Natural killer cell (primary cell): ENCODE measurements at places on chromosomes 3 and 15. TPM values are rescaled to one million over a fixed set of nuclear protein-coding genes. Genes with fewer than 3 reads are reported as not detected.

GRAMD1C gene
- total RNA-seq: 3.9 TPM

ARGFX gene
- not detected for total RNA-seq

HGD gene
- 0.80 TPM for total RNA-seq

- H3K27ac ChIP-seq: no peak overlapping the region
- H3K36me3 ChIP-seq: peaks cover 9% of the 10 kb centered on the region
- no peaks in the 10 kb centered on the region for H3K27me3 ChIP-seq
- peaks cover 45% of the 10 kb centered on the region for H3K4me1 ChIP-seq
- H3K4me3 ChIP-seq: no peak overlapping the region
- DNase-seq: no peak
These were observed 27.9 kb downstream of the SEMA7A start for GRCh38 chr15:74405823-74406222.

GRCh38 chr3:8658306-8659212, 14.0 kb upstream of the SSUH2 start:
- no peaks in the 10 kb centered on the region for H3K36me3 ChIP-seq
- H3K4me3 ChIP-seq: no peak overlapping the region
- no peak for DNase-seq
- no peak overlapping the region for H3K27ac ChIP-seq
- peaks cover 4% of the 10 kb centered on the region for H3K4me1 ChIP-seq
- no peaks in the 10 kb centered on the region for H3K27me3 ChIP-seq

GRCh38 chr15:69081310-69082004, 67.0 kb downstream of the NOX5 start:
- DNase-seq: no peak
- H3K4me3 ChIP-seq: no peak overlapping the region
- no peaks in the 10 kb centered on the region for H3K4me1 ChIP-seq
- no peaks in the 10 kb centered on the region for H3K36me3 ChIP-seq
- no peak overlapping the region for H3K27ac ChIP-seq

GRCh38 chr3:99777708-99778107, 40.0 kb upstream of the CMSS1 start:
- no peak for DNase-seq
- H3K36me3 ChIP-seq: no peaks in the 10 kb centered on the region
- H3K4me3 ChIP-seq: no peak overlapping the region

- H3K27ac ChIP-seq: peak overlapping the region; percentile 93
- no peaks in the 10 kb centered on the region for H3K27me3 ChIP-seq
- DNase-seq: peak; percentile 94
- H3K4me3 ChIP-seq: no peak overlapping the region
These were observed 139.3 kb downstream of the FOXP1 start for GRCh38 chr3:71444028-71444860.

GRCh38 chr3:117011687-117012250, 302.2 kb downstream of the TUSC7 start:
- no peaks in the 10 kb centered on the region for H3K27me3 ChIP-seq
- H3K4me3 ChIP-seq: no peak overlapping the region
- H3K36me3 ChIP-seq: no peaks in the 10 kb centered on the region
- H3K4me1 ChIP-seq: no peaks in the 10 kb centered on the region
- no peak overlapping the region for H3K27ac ChIP-seq
- DNase-seq: no peak

DNA sequence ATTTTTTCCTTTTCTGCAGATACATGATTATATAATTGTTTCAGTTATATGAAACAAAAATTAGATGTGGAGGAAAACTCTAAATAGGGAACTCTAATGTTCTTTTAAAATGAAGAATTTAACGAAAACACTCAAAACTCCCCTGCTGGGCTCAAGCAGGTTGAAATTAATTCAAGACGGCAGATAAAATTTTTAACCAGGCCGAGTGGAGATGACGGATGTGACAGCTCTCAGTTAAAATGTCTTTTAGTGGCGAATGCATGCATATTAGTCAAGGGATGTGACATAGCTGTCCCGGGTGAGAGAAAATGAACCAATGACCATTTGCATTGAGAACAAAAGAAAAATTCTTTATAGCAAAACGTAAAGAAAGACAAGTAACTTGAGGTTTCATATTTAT, 110.1 kb downstream of the ROBO2 start:
- H3K27ac ChIP-seq: no peak overlapping the region
- DNase-seq: no peak
- H3K4me1 ChIP-seq: no peaks in the 10 kb centered on the region
- no peaks in the 10 kb centered on the region for H3K36me3 ChIP-seq
- no peak overlapping the region for H3K4me3 ChIP-seq
